ENCODE measurements at places on chromosomes 6 and 20.

GRCh38 chr6:5710516-5710915 is 296.2 kb downstream of the NRN1 start:
- DNase-seq, result no peak
- H3K4me3 ChIP-seq, result no peak overlapping the region
- H3K27ac ChIP-seq, result no peak overlapping the region
- H3K27me3 ChIP-seq, result no peaks in the 10 kb centered on the region
- peaks cover 16% of the 10 kb centered on the region for H3K4me1 ChIP-seq

GRCh38 chr6:77228279-77228678 is 235.0 kb downstream of the HTR1B start:
- DNase-seq, result no peak
- no peaks in the 10 kb centered on the region for H3K4me1 ChIP-seq
- H3K27me3 ChIP-seq, result no peaks in the 10 kb centered on the region
- no peak overlapping the region for H3K27ac ChIP-seq

- peak overlapping the region; percentile 56 for H3K27ac ChIP-seq
- peaks cover 29% of the 10 kb centered on the region for H3K36me3 ChIP-seq
- H3K4me1 ChIP-seq, result peaks cover 43% of the 10 kb centered on the region
- no peaks in the 10 kb centered on the region for H3K27me3 ChIP-seq
- H3K4me3 ChIP-seq, result peak overlapping the region; percentile 97
Observed at GRCh38 chr6:159969204-159969912, 476 bp downstream of the IGF2R start.

DNA sequence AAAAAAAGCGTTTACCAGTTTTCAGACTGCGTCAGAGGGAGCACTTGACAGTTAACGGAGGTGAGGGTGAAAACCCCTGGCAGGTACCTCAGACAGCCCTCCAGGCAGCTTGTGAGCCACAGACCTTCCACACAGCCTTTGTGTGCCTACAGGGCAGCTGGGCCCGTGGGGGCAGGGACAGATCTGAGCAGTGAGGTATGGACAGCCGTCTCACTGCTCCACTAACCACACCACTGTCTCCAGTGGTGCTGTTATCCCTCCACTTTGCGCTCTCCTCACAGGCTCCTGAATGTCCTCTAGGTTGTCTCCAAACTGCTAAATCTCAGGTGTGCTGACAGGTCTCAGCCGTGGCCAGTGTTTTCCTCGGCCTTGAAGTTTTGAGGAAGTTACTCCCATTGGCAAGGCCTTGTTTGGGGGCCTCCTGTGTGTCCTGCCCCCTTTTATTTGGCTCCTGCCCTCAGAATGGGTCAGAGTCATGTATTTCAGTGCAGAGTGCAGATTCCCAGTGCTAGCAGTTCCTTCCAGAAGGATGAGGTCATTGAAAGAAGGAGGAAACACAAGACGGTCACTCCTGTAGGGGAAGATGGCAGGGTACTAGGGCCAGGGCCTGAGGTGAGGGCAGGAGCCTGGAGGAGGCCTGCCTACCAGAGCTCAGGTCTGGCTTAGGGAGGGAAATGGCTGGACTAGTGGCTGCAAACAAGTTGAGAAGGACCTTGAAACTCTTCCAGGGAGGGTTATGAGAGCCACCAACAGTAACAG is 11.8 kb downstream of the GFRA4 start:
- H3K4me1 ChIP-seq, result no peaks in the 10 kb centered on the region
- H3K27ac ChIP-seq, result no peak overlapping the region
- no peak for DNase-seq
- peaks cover 11% of the 10 kb centered on the region for H3K36me3 ChIP-seq
- H3K27me3 ChIP-seq, result no peaks in the 10 kb centered on the region

GRCh38 chr6:150273457-150274309 is 95.1 kb upstream of the IYD start:
- peaks cover 12% of the 10 kb centered on the region for H3K27me3 ChIP-seq
- H3K36me3 ChIP-seq, result no peaks in the 10 kb centered on the region
- no peak overlapping the region for H3K27ac ChIP-seq
- no peak overlapping the region for H3K4me3 ChIP-seq
- H3K4me1 ChIP-seq, result no peaks in the 10 kb centered on the region

GRCh38 chr6:163243083-163243482 is 171.4 kb upstream of the QKI start:
- no peaks in the 10 kb centered on the region for H3K36me3 ChIP-seq
- H3K4me1 ChIP-seq, result no peaks in the 10 kb centered on the region
- no peak overlapping the region for H3K27ac ChIP-seq
- H3K4me3 ChIP-seq, result no peak overlapping the region

GRCh38 chr6:139380611-139381010 is 6.2 kb upstream of the CITED2 start:
- peaks cover 17% of the 10 kb centered on the region for H3K4me1 ChIP-seq
- no peak overlapping the region for H3K4me3 ChIP-seq
